ENCODE measurements at places on chromosomes 2 and 18.

GRCh38 chr2:60962528-60962927, 55.0 kb upstream of the PEX13 start:
- DNase-seq = no peak

GRCh38 chr18:38458698-38459097, 893.1 kb upstream of the CELF4 start:
- DNase-seq = no peak

GRCh38 chr2:9220201-9220600, 13.6 kb downstream of the ASAP2 start:
- no peak for DNase-seq

DNA sequence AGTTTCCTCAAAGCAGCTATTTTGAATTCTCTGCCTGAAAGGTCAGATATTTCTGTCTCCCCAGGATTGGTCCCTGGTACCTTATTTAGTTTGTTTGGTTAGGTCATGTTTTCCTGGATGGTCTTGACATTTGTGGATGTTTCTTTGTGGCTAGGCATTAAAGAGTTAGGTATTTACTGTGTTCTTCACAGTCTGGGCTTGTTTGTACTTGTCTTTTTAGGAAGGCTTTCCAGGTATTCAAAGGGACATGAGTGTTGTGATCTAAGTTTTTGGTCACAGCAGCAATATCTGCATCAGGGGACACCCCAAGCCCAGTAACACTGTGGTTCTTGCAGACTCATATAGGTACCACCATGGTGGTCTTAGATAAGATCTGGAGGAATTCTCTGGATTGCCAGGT, 11.8 kb downstream of the MYO3B start:
- DNase-seq = no peak

- no peak for DNase-seq
These were observed 84.3 kb upstream of the MAP4K4 start for GRCh38 chr2:101613056-101613704.

GRCh38 chr2:98487101-98487805, 42.6 kb downstream of the INPP4A start:
- DNase-seq = no peak

DNA sequence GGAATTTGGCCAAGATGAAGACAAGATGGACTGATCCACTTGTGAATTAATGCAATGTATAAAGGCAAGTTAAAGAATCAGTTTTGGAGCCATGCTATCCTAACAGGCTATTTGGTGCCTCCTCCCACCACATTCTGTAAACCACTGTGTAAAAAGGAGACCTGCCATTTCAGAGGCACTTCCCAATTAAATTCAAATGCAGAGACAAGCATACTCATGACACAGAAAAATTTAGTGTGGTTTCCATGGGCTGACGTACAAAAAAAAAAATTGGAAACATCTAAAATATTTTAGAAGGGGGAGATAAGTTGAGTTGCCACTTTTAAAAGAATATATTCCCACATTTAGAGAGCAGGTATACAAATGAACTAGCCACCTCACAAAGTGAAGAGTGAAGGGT, 112.1 kb downstream of the TCF4 start:
- no peak for DNase-seq

DNA sequence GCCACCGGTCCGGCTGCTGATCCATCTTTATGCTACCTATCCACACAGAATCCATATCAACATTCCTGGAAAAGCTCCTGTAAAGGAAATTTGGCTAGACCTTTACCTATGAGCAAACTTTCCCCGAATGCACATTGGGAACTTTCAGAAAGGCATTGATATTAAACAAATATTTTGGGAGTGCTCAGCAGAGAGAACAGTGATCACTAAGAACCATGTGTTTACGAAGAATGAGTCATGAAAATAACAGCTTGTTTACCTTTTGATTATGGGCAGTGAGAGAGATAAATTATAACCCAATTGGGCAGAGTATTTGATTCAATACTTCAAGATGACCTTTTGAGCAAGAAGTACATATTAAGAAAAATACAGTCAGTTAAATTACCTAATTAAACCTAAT, 189.7 kb upstream of the CDH2 start:
- DNase-seq = no peak

- DNase-seq = no peak
These were observed 29.4 kb upstream of the RTTN start for GRCh38 chr18:70234667-70235459.

GRCh38 chr2:43326101-43326825, 99.9 kb upstream of the ZFP36L2 start:
- no peak for DNase-seq
